KBM-7 (cell line): ENCODE measurements at places on chromosomes 3 and 15.
A peak's percentile ranks its signal among the peaks of the same experiment; 100 is the strongest.

DNA sequence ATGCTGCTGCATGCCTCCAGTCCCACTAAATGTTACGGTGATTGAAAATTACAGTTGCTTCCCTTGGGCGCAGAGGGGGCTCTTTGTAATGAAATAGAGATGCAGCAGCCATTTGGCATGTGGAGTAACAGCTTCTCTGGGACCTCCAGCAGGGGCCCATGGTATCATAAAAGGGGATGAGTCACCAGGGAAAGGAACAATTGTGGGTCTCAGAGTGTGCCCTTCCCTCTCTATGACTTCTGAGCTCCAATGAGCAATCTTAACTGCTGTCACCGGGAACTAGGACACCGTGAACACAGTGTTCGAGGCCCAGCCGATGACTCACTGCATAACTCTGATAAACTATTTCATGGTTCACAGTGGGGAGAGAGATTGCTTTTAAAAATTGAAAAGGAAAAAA, 164.8 kb upstream of the NUDT16 start:
- peak; percentile 37 for DNase-seq

GRCh38 chr3:195204360-195205163, 66.4 kb downstream of the XXYLT1 start:
- peak; percentile 66 for DNase-seq

- no peak for DNase-seq
Observed at GRCh38 chr3:18751514-18751913, 326.4 kb upstream of the SATB1 start.

GRCh38 chr3:141127344-141128125, 76.4 kb downstream of the SPSB4 start:
- no peak for DNase-seq

GRCh38 chr3:160141485-160142185, 83.6 kb upstream of the C3orf80 start:
- no peak for DNase-seq

GRCh38 chr15:49148727-49149126, 6.7 kb downstream of the COPS2 start:
- no peak for DNase-seq

DNA sequence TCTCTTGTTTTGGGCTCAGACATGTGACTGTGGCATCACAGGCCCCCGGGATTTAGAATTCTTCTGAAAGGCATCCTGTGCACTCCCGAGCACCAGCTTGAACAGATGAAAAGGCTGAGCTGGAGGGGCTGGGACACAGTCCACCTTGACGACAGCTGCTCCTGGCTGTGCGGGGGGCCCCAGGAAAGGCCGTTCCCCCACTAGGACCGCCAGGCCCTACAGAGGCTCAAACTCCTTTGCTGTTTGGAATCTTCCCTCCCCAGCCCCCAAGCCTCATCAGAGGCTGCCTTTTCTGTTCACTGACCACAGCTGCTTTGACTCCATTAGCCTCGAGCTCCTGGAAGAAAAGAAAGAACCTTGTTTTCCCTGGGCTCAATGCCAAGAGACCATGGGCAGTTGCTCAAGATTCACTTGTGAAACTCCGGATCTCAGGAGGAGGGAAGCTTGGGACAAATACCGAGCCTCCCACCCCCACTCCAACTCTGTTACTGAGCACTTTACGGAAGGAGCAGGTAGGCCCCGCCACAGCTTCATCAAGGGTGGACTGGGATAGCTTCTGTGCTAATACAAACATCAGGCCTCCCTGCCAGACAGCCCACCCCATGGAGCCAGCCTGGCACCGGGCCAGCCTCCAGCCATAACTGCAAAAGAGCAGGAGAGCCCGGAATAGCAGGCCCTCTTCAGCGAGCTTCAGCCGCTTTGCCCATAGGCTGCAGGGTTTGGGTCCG, 15.7 kb downstream of the CIDEC start:
- DNase-seq: peak; percentile 51

- DNase-seq: no peak
Observed at GRCh38 chr15:26888761-26889160, 21.9 kb downstream of the GABRA5 start.

GRCh38 chr15:63528138-63528659, 23.8 kb downstream of the USP3 start:
- DNase-seq: no peak

DNA sequence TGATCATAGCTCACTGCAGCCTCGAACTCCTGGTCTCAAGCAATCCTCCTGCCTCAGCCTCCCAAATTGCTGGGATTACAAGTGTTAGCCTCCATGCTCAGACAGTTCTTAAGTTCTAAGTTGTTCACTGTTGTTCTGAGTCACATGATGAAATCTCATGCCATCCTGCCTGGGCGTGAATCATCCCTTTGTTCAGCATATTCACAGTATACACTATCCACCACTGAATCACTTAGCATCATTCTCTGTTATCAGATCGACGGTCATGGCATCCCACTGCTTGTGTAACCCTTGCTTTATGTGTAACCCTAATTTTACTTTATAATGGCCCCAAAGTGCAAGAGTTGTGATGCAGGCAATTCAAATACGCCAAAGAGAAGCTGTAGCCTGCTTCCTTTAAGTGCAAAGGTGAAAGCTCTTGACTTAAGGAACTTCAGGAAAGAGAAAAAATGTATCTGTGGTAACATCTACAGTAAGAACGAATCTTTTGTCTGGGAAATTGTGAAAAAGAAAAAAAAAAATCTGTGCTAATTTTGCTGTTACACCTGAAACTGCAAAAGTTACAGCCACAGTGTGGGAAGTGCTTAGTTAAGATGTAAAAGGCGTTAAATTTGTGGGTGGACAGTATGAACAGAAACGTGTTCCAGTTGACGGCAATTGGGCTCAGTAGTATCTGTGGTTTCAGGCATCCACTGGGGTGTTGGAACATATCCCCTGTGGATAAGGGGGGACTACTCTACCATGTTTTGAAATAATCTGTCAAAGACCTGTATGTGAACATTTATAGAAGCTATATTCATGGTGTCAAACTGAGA, 80.6 kb downstream of the PCOLCE2 start:
- no peak for DNase-seq

- no peak for DNase-seq
Observed at GRCh38 chr3:179147514-179147872, 664 bp upstream of the PIK3CA start.

- DNase-seq: no peak
Observed at GRCh38 chr3:55512571-55513343, 25.7 kb upstream of the WNT5A start.

GRCh38 chr3:125165948-125166553, 46.5 kb downstream of the SLC12A8 start:
- DNase-seq: no peak

DNA sequence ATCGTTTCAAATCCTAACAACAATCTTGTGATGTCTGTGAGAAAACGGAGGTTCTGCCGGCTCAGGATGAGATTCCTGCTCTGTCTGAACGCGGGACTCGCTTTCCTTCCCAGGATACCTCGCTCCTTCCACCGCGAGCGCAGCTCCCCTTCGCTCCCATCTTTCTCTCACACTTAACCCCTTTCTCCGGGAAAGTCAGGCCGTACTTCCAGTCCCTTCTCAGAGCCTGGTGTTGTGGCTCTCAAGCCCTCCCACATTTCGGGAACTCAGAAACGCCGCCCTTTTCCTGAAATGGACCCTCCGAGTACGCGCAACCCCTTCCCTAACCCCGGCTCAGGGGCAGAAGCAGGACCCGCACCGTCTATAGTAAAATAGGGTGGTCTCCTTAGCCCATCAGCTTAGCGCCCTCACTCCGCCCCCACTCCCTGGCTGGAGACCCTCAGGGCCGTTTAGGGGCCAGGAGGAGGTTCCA, 378 bp upstream of the FEM1B start:
- DNase-seq: no peak

DNA sequence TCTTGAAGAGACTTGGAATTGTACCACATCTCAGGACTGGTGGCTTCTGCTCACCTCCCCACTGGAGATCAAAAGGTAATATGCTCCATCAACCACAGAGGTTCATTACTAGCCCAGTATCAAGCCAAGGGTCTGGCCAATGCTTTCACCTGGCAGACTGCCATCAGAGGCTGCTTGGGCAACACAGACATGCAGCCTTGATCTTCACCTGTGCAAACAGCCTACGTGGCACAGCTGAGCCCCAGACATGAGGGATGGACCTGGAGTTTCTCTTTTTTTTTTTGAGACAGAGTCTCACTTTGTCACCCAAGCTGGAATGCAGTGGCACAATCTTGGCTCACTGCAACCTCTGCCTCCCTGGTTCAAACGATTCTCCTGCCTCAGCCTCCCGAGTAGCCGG, 105.6 kb upstream of the HES1 start:
- no peak for DNase-seq

GRCh38 chr15:67108122-67108961, 42.9 kb downstream of the SMAD3 start:
- DNase-seq: peak; percentile 45

DNA sequence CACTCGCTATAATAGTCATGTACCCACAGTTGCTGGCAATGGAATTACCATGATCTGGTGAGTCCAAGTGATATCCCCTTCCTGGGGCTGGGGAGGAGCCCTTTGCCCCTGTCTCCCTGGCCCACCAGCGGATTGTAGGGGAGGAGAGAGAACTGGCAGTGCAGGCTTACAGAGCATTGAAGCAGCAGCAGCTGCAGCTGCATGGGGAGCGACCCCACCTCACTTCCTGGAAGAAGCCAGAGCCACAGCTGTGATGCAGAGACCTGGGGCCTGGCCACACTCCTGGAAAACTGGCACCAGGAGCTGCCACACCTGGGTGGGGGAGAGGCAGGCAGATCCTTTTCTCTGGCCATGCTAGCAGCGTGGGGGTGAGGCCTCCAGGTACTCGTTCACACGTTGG, 300.1 kb upstream of the PROK2 start:
- DNase-seq: no peak

DNA sequence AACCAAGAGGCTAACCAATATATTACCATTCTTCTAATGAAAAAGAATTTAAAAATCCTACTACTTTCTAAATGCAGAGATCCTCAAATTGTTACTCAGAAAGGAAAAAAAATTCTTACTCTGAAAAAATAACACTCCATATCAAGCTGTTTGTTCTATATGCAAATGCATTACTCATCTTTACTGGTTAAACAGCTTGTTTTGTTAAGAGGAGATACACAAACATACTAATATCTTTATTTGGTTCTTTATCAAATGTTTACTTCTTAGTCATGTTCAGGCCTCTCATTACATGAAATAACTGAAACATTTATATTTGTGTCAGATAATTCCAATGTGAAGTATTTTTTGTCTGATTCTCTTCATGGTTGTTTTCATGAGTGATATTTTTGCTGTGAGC, 146.8 kb downstream of the PCCB start:
- DNase-seq: no peak

DNA sequence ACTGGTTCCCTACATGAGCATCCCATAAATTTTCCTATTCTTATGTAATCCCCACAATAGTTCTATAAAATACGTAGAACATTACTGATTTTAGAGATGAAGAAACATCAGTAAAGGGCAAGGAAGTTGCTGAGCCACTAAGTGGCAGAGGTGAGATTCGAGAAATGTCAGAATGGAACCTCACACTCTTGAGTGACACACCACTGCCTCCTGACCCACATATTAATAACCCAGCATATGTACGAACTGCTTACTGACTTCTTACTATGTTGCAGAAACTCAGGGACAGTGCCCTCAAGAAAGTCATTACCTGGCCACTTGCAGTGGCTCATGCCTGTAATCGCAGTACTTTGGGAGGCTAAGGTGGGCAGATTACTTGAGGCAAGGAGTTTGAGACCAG, 1022.4 kb downstream of the FHIT start:
- DNase-seq: no peak

GRCh38 chr3:186472456-186473008, 71.6 kb downstream of the CRYGS start:
- no peak for DNase-seq

GRCh38 chr15:91291673-91292072, 191.6 kb downstream of the SV2B start:
- DNase-seq: peak; percentile 35
